Stimulated activated CD4-positive, alpha-beta T cell treated with anti-CD3 and anti-CD28 coated beads, Interleukin-1b, Interleukin-23, amount 100 ng/mL, for 4 hours (primary cell): ENCODE measurements at places on chromosomes 4 and X.

DNA sequence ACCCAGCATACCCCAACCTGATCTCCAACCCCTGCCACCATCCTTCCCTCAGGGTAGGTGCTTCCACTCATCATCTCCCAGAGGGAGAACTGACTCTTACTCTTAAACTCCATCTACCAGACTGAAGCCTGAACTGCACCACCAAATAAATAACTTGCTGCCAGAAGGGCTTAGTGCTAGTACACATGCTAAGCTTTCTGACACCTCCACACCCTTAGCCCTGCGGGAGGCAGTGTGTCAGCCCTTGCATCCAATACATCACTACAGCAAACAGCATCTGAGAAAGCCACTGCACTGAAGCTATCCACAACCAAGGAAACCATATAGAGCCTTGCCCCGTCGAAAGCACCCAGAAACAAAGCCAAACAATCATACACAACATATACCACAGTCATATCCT lies 68.6 kb upstream of the MCF2 start:
- DNase-seq: no peak

DNA sequence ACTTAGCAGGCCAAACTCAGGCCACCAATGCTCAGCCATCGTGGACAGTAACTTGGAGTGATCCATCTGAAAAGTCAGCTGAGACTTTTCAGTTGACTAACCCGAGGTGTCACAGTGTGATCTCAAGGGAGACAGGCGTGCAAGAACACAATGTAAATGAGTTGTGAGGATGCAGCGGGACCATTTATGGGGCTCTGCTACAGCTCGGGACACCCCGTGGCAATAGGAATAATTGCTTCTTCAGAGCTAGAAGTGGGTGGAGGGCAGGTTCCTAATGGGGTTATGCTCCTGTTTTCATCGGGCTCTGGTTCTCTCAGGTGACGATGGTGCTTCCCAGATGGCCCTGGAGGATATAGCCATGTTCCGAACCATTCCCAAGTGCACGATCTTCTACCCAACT lies 27.3 kb downstream of the TKTL1 start:
- DNase-seq: no peak

- DNase-seq: no peak
Measured at GRCh38 chr4:59127743-59128142, 2017.6 kb upstream of the IGFBP7 start.

DNA sequence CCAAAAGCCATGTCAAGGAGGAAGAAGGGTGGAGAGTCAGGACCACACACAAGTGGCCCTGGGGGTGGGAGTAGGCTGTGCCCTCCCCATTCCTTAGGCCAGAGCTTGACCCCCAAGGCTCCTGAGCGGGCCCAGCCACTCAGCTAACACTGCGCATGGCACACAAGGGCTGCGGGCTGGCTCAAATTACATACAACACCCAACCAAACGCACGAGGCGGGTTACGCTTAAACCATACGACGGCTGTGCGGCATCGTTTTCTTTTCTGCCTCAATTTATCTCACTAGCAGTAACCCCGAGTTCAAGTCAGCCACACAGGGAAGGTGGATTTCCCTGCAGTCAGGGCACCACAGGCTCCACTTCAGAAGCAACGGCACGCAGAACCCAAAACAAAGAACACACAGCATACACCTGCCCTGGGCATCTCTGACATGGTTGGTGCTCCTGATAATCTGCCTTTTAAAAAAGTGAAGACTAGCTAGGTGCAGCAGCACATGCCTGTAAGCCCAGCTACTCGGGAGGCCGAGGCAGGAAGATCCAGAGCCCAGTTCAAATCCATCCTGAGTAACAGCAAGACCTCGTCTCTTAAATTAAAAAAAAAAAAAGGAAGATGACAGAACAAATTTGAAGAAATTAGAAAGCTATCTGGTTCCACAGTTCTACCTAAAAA lies 2.9 kb downstream of the GAK start:
- no peak for DNase-seq

GRCh38 chr4:76630741-76631140 lies 195.7 kb downstream of the SHROOM3 start:
- DNase-seq: no peak

GRCh38 chr4:173264245-173264644 lies 69.9 kb downstream of the HMGB2 start:
- no peak for DNase-seq

DNA sequence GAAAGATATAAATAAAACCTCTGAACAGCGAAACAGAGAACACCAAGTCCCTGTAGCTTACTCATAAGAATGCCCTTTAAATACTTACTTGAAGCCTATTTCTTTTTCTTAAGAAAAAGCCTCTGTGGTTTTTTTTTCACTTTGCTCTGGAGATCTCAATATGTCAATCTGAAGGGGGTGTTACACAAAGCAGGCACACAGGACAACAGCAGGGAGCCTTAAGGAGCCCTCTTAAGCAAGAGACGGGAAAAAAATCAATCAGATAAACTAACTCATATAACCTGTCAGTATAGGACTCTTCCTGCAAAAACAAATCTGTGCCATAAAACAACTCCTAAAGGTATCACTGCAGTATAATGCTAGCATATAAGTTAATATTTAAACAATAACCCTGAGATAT lies 611.1 kb upstream of the ATOH1 start:
- no peak for DNase-seq

- no peak for DNase-seq
Measured at GRCh38 chr4:67926485-67926884, 36.8 kb downstream of the TMPRSS11A start.

DNA sequence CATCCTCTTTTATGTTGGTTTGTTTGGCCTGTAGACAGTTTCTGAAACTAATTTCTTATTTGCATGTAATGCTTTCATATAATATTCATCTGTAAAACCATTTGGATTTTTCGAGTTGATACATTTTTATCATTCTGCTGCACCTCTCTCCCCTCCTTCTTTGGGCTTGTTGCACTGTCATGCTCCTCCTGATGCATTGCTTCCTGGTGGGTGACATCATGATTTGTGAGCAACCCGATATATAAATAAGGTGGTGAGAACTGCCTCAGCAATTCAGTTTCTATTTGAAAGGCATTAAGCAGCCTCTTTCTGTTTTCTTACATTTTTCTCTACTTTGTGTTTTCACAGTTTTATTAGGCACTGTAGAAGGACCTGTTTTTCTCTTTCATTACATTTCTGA lies 515.7 kb downstream of the RPA4 start:
- no peak for DNase-seq
